ENCODE measurements at places on chromosomes 11 and 22.
A peak's percentile ranks its signal among the peaks of the same experiment; 100 is the strongest.

DNA sequence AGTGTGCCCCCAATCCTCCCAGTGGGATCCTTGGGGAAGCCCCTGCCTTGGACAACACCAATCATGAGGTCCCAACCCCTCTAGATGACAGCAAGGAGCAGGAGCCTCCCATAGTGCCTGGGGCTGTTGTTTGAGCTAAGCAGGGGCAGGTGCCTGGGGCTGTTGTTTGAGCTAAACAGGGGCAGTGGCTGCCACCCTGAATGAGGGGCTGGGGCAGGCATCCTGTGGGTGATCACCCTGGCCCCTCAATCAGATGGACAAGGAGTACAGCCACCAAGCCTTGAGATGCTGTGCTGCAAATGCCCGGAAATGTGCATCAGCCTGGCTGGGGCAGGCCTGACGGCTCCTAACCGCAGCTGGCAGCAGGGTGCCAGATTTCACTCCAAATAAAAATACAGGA is 66.7 kb downstream of the MYEOV start:
- DNase-seq: no peak

DNA sequence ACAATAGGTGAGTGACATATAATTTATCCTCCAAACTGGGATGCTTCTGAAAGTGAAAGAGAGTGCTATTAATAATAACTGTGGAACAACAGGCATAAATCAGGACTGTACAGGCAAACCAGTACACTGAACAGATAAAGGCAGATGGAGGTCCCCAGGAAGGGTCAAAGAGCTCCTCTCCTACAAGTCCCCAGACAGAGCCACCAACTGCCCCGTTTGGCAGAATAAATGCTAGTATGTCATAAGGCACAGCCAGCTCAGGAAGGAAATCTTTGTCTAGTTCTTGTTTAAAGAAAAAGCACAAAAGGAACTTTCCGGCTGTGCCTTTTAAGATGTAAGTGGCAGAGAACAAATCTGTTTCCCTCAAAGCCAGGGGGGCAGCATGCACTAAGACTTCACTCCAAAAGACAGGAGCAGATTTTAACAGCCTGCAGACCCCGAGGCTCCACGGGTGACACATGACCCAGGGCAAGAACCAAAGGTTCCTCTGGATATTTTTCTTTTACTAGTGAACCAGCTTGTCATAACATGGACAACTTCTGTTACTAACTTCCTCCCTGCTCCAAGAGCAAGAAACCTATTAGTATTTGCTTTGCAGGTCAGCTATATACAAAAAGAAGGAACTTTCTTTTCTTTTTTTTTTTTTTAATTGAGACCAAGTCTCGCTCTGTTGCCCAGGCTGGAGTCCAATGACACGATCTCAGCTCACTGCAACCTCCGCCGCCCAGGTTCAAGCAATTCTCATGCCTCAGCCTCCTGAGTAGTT is 50.2 kb downstream of the MYH9 start:
- no peak for DNase-seq

DNA sequence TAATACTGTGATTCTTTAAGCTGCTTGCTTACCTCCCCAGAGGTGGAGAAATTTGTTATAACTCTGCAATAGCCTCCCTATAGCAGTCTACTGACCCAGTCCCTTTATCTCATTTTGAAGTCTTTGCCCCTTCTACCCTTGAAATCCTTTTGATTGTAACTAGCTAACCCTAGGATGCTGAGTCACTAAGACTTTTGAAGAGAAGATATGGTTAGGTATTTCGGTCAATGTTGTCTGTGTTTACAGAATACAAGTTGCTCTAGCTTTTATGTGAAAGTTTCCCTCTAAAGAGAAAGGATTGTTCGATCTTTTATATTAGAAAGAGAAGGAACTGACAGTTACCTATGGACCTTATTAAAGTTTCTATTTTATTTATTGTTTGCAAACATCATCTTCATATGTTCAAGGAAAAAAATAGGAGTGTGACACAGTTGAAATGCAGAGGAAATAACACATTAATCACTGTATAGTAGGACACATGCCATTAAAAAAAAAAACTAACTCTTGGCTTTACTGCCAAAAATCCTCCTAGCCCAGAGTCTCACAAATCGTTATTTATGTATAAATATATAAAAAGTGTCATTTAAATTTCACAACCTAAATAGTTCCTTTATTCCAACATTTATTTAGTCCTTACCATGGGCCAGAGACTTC is 3.1 kb downstream of the HYLS1 start:
- DNase-seq: no peak

- no peak for DNase-seq
Observed at GRCh38 chr11:34870548-34871196, 45.5 kb downstream of the APIP start.

DNA sequence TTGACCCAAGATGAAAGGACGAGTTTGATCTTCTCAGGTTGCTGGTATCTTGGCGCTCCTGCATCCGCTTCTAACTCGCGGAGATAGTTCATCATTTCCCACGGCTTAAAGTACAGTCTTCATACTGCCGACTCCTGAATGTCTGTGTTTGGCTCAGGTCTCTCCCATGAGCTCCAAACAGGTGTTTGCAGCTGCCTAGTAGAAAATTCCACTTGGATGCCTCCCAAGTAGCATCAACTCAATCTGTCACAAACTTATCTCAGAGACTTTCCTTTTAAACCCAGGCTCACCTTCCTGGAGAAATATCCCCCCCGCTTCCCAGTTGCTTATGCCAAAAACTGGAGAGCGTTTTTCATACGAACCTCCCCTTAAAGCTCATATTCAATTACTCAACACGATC is 986.5 kb downstream of the TBC1D22A start:
- no peak for DNase-seq

- DNase-seq: no peak
Observed at GRCh38 chr11:34341096-34341495, 16.7 kb downstream of the ABTB2 start.

- no peak for DNase-seq
Observed at GRCh38 chr22:32799496-32799895, 2.0 kb upstream of the TIMP3 start.

DNA sequence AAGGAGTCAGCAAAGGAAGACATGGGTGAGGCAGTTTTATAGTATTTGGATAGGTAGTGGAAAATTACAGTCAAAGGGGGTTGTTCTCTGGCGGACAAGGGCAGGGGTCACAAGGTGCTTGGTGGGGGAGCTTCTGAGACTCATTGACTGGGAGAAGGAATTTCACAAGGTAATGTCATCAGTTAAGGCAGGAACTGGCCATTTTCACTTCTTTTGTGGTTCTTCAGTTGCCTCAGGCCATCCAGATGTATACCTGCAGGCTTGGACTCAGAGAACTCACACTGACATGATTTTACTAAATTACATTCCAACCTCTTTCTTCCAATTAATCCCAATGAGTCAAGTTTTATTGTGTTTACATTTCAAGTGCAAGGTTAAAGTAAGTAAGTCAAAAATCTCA is 240.5 kb upstream of the API5 start:
- no peak for DNase-seq

- peak; percentile 58 for DNase-seq
Observed at GRCh38 chr11:61028135-61028729, 56.8 kb downstream of the CD6 start.

GRCh38 chr11:7968686-7969085 is 3.4 kb upstream of the NLRP10 start:
- DNase-seq: no peak

GRCh38 chr22:20219667-20220628 is 48.2 kb downstream of the RTN4R start:
- DNase-seq: no peak

- DNase-seq: no peak
Observed at GRCh38 chr22:49487950-49488349, 339.7 kb downstream of the BRD1 start.

GRCh38 chr22:23192558-23192957 is 12.2 kb downstream of the BCR start:
- DNase-seq: no peak

GRCh38 chr11:48002561-48002960 is 22.2 kb downstream of the PTPRJ start:
- DNase-seq: no peak

- no peak for DNase-seq
Observed at GRCh38 chr22:48297296-48297695, 1530.4 kb downstream of the BRD1 start.

DNA sequence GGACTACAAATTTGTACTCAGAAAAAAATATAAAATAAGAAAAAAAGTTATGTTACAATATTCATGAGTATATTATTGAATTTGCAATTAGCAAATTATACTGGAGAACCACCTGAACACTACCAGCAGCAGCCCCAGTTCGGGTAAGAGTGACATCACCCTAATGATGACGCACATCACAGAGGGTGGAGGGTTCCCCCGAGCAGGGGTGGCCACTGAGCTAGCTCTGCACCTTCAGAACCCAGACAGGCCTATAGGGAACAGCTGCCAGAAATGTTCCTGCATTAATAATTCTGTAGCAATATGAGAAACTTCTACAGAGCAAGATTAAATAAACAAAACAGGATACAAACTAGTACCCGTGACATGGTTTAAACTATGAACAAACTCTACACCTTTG is 17.5 kb upstream of the ARAP1 start:
- DNase-seq: no peak

GRCh38 chr11:72430741-72431570 is 3.4 kb downstream of the CLPB start:
- DNase-seq: peak; percentile 58

GRCh38 chr11:10041332-10041731 is 252.7 kb downstream of the SBF2 start:
- no peak for DNase-seq

DNA sequence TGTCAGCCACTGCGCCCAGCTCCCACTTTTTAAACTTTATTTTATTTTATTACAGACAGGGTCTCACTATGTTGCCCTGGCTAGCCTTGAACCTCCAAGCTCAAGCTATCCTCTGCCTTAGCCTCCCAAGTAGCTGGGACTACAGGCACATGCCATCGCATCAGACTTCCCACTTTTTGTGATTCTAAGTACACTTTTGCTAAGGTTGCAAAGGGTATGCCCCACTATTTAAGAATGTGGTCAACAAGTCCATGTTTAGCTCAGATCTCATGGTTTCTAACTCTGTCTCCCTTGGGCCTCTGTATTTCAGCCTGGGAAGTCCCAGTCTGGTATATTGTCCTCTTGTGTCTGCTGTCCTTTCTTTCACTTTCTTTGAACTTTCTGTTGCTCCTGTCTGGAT is 35.3 kb downstream of the EXPH5 start:
- no peak for DNase-seq

- no peak for DNase-seq
Observed at GRCh38 chr11:123377355-123377754, 52.7 kb upstream of the GRAMD1B start.

- no peak for DNase-seq
Observed at GRCh38 chr11:68116974-68117373, 4.2 kb downstream of the CHKA start.

DNA sequence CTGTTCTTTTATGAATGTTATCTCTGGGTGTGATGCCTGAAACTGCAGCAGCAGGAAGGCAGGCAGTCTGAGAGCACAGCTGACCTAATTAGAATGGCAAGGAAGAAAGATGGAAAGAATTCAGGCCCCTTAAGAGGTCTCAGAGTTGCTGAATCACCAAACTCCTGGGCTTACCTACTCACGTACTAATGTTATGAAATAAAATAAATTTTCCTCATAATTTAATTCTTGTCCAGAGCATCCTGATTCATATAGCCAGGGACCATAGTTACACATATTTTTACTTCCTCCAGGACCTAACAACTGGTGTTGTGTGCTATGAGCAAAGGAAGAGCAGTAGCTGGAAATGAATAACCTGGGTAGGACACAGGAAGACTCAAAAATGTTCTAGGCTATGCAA is 41.9 kb downstream of the SNX19 start:
- no peak for DNase-seq

- no peak for DNase-seq
Observed at GRCh38 chr11:72573072-72573854, 101.0 kb downstream of the PDE2A start.

All from activated CD4-positive, alpha-beta T cell treated with anti-CD3 and anti-CD28 coated beads, Interleukin-2, amount 10 ng/mL, durations not matched to agents 7 days and 5 days (primary cell).